ENCODE measurements at places on chromosomes 4 and X.

- no peak for DNase-seq
These were observed 851.2 kb downstream of the ADGRL3 start for GRCh38 chr4:62051332-62051731.

GRCh38 chr4:51930557-51930956 lies 87.6 kb downstream of the DCUN1D4 start:
- no peak for DNase-seq

- DNase-seq: no peak
These were observed 81.9 kb upstream of the QRFPR start for GRCh38 chr4:121462660-121463261.

GRCh38 chr4:142361981-142362380 lies 484.1 kb downstream of the INPP4B start:
- no peak for DNase-seq

DNA sequence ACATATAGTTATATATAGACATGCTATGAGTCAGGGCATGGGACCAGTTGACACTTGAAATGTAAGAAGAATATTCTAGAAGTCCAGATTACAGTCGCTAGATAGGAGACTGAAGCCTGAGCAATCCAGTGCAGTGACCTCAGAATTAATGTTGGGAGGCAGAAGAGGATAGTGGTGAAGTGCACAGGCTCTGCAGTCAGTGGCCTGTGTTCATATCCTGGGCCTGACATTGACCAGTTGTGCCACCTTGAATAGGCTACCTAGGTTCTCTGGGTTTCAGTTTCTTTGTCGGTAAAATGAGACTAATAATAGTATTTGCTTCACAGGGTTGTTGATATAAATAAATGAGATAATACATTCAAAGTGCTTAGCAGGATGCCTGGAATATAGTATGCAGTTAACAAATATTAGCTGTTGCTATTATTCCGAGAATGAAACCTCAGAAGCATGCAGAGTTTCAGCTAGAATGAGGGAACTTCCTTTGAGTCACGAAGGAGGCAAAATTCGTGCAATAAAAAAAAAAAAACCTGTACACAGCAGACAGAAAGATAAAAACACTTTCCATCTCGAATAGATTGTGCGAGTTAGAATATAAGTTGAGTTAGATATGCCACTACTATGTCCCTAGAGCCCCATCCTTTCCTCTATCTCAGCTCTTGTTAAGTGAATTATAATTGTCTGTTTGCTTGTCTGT lies 4.0 kb upstream of the SH2D1A start:
- DNase-seq: no peak

DNA sequence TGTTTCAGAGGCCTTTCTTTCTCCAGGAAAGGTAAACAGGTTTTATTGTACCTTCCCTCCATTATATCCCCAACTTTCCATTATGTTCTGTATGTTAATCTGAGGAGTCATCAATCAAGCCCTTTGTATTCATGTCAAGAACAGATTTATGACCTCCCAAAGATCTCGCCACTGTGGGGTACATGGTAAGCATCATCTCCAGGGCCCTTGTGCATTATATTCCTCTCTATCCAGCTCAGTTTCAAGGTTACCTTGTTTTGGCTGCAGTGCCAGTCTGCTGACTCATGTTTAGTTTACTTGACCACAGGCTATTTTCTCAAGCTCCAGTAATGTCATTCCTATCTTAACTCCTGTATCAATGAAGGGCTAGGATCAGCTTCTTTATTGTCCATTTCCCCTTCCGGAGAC lies 125.1 kb upstream of the FRMPD4 start:
- DNase-seq: peak; percentile 20

DNA sequence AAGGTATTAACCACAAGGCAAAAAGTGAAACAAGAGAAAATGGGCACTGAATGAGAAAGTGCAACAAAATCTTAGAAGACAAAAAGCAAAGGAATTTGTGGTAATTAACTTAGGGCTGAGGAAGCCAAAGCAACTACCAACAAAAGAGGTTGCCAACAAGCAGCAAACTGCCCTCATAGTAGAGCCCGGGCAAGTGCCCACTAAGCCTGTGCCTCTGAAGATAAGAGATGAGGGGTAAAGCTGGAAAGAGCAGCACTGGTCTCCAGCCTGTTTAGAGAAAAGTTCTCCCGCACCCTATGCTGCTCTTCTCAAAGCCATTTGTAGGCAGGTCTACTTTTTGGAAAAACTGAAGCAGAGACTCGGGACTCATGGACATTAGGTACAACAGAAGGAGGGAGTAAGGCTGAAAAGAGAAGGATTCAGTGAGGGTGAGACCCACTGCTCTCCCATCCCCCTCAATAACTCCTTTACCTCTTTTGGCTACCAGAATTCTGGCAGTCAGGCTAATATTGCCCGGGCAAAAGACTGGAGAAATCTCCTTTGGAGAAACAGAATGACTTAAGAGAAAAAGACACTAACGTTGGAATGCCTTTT lies 29.6 kb upstream of the KCNE5 start:
- no peak for DNase-seq

GRCh38 chr4:27819246-27819645 lies 958.6 kb downstream of the STIM2 start:
- no peak for DNase-seq

GRCh38 chrX:108270739-108271396 lies 167.4 kb downstream of the COL4A6 start:
- no peak for DNase-seq

DNA sequence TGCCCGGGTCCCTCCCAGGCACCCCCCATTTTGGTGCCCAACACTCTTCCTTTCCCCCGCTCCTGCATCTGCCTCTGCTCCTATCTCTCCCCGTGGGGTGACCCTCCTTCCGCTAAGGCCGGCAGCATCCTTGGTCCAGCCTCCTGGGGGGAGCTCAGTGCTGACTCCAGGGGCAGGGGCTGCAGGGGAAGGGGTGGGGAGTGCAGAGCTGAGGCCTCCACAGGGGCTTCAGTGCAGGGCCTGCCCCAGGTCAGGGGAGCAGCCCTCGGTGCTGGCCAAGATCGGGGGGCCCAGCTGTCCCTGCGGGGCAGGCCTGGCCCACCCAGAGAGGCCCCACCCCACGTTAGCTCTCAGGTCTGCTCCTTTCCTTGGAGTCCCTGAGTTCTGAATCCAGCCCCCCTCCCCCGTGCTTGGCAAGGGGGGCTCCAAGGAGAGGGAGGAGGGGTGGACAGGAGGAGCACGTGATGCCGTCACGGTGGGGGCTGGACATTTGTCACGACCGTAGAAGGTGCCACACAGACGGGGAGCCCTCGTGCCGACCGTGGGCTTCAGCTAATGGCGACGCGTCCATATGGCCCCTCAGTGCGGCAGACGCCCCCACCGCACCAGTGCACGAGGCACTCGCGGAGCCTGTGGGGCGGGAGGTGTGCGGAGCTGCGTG lies 63.5 kb upstream of the ADRA2C start:
- DNase-seq: no peak

GRCh38 chr4:25978327-25978726 lies 64.3 kb downstream of the SMIM20 start:
- no peak for DNase-seq

DNA sequence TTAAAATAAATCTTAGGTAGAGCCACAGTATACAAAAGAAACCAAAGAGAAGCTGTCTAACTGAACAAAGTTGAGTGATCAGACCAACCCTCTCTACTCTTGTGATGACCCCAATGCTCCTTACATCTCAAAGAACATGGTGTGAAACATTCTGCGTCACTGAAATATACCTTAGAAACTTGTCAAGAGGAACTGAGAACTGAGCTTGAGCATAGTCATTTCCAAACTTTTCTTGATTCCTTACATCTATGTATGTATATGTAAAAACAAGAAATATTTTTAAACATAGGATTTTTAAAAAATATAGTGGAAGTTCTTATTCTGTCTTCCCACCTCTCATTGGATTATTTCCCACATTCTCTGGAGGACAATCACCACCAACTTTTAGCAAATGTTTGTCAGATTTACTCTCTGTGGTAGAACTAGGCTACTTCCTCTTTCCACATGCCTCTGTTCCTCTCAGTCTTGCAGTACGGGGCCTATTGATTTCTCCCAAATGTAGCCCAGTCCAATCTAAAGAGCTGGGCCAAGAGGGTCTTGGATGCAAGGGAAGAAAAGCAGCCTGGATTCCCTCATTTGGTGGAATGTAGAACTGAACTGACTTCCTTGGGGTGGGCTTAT lies 98.2 kb upstream of the HHIP start:
- no peak for DNase-seq

DNA sequence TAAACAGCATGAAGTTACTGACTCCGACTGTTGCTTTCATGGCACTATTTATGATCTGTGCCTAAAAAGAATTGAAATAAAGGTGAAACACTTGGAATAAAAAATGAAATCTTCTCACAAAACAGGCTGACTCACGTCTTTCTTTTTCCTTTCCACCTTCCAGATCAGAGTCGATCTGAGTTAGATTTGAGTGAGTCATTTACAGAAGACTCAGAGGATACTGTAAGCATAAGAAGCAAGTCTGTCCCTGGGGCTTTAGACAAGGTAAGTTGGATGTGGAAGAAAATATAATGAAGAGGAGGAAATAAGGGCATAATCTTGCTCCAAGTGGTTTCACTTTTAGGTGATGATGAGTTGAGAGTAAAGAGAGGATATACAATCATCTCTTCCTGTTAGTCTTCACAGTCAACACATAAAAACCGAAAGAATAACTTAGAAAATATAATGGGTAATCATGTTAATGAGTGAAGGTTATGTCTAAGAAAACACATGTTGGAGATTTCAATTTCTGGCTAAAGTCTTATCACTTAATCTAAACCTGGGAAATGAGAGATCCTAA lies 89.7 kb downstream of the SYTL5 start:
- DNase-seq: no peak

- no peak for DNase-seq
These were observed 1.8 kb downstream of the VSIG4 start for GRCh38 chrX:66038115-66038514.

Measured in HS-27A (cell line).